ENCODE measurements at places on chromosomes 4 and X.
A peak's percentile ranks its signal among the peaks of the same experiment; 100 is the strongest.

DNA sequence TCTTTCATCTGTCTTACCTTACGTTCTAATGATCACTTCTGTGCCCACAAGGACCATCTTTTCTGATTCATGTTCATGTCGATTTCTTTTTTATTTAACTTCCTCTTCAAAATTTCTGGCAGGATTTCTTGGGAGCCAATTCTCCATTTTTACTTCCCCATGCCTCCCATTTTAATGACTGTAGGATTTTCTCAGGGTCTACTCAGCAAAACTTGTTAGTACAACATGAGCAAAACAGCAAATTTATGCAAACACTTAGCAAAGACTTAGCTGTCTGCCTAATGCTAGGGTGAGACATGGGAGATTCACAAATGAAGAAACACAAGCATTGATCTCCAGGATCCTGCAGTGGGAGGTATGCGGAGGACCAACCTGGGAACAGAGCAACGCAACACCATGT lies 5.5 kb downstream of the CD38 start:
- H3K4me3 ChIP-seq: no peak overlapping the region
- DNase-seq: no peak
- H3K27me3 ChIP-seq: peaks cover 1% of the 10 kb centered on the region
- no peaks in the 10 kb centered on the region for H3K36me3 ChIP-seq

- peaks cover 13% of the 10 kb centered on the region for H3K36me3 ChIP-seq
- H3K27ac ChIP-seq: peak overlapping the region; percentile 94
- peaks cover 47% of the 10 kb centered on the region for H3K4me1 ChIP-seq
- H3K4me3 ChIP-seq: no peak overlapping the region
Measured at GRCh38 chrX:71619193-71619592, 882 bp upstream of the CXCR3 start.

- no peaks in the 10 kb centered on the region for H3K36me3 ChIP-seq
- DNase-seq: no peak
- H3K4me1 ChIP-seq: no peaks in the 10 kb centered on the region
- H3K4me3 ChIP-seq: no peak overlapping the region
- no peaks in the 10 kb centered on the region for H3K27me3 ChIP-seq
- no peak overlapping the region for H3K27ac ChIP-seq
Measured at GRCh38 chr4:175090116-175090515, 172.0 kb downstream of the ADAM29 start.

- peaks cover 20% of the 10 kb centered on the region for H3K27me3 ChIP-seq
- peaks cover 9% of the 10 kb centered on the region for H3K4me1 ChIP-seq
- H3K27ac ChIP-seq: no peak within 1 kb of the TSS
- no peak for DNase-seq
- H3K36me3 ChIP-seq: no peaks in the 10 kb centered on the region
Measured at GRCh38 chr4:48483006-48483776, at the start of gene SLC10A4. Gene SLC10A4 (plus strand): TSS chr4:48483343. CDS start chr4:48483562, 219 bp downstream.

DNA sequence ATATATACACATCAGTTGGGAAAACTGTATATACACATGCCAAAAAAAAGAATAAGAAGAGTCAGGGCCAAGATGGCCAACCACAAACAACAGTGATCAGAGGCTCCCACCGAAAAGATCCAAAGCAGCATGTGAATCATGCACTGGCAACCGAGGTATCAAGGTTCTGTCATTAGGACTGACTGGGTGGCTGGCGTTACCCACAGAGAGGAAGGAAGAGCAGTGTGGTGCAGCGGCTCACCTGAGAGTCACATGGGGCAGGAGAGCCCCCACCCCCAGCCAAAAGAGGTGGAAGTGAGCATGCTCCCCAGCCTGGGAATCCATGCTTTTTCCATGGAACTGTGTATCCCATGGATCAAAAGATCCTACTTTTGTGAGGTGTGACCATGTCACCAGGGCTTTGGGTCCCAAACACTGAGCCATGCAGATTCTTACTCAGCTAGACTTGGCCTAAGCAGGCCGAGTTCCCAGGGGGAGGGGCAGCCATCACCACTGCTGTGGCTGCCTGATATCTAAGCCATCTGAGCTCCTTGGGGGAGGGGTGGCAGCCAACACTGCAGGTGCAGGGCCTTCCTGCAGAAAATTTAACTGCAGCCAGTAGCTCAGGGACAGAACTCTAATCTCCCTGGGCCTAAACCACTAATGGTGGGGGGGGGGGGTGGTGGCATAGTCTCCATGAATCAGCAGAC lies 52.8 kb downstream of the P2RY10 start:
- H3K27ac ChIP-seq: peak overlapping the region; percentile 60
- H3K4me1 ChIP-seq: peaks cover 7% of the 10 kb centered on the region
- DNase-seq: no peak
- no peaks in the 10 kb centered on the region for H3K36me3 ChIP-seq
- H3K4me3 ChIP-seq: no peak overlapping the region

GRCh38 chr4:29549342-29549741 lies 1170.8 kb upstream of the PCDH7 start:
- H3K27me3 ChIP-seq: no peaks in the 10 kb centered on the region
- H3K4me1 ChIP-seq: no peaks in the 10 kb centered on the region
- H3K27ac ChIP-seq: no peak overlapping the region
- DNase-seq: no peak

DNA sequence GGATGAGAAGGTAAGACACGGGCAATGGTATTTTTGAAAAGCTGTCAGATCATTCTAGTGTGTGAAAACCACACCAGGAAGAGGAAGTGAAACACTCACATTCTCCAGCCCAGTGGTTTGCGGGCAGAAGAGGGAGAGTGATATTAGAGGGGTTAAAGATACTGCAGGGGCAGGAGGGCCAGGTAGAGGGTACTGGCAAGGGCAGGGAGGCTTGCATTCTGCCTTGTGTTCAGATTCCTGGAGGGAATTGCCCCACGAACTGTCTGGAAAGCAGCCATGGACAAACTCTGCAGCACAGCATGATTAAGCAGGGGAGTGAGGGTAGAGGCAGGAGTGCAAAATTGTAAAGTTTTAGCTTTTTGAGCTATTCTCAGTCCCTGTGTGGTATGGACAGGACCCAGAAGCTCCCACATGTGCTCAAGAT lies 30.9 kb downstream of the NIPAL1 start:
- H3K4me3 ChIP-seq: peak overlapping the region; percentile 39
- no peaks in the 10 kb centered on the region for H3K36me3 ChIP-seq
- peaks cover 35% of the 10 kb centered on the region for H3K4me1 ChIP-seq
- DNase-seq: peak; percentile 52
- H3K27me3 ChIP-seq: peaks cover 21% of the 10 kb centered on the region
- no peak overlapping the region for H3K27ac ChIP-seq

- no peaks in the 10 kb centered on the region for H3K4me1 ChIP-seq
- H3K36me3 ChIP-seq: no peaks in the 10 kb centered on the region
- H3K4me3 ChIP-seq: no peak overlapping the region
- no peaks in the 10 kb centered on the region for H3K27me3 ChIP-seq
- no peak for DNase-seq
Measured at GRCh38 chr4:148495463-148495862, 53.2 kb upstream of the NR3C2 start.

DNA sequence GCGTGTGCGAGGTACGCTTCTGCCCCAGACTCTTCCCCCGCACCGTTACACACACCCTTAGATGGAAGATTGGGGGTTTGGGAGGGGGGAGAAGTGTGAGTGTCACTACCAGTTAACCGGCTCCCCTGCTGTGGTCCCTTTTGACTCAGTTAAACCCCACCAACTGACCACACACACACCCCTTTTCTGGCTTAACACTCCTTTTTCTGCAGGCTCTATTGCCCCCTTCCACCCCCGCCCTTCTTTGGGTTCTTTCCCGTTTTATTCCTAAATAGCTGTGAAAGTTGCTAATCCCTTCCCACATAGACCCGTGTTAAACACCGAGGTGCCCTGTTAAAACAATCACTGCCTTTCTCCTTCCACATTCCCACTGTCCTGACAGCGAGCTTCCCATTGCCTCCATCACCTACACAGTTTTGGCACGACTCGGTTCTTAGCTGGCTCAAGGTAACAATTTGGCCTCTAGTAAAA lies 3.7 kb upstream of the NR3C2 start:
- DNase-seq: no peak
- peaks cover 10% of the 10 kb centered on the region for H3K4me1 ChIP-seq
- no peaks in the 10 kb centered on the region for H3K36me3 ChIP-seq
- peak overlapping the region; percentile 93 for H3K27ac ChIP-seq
- peak overlapping the region; percentile 93 for H3K4me3 ChIP-seq
- peaks cover 2% of the 10 kb centered on the region for H3K27me3 ChIP-seq

DNA sequence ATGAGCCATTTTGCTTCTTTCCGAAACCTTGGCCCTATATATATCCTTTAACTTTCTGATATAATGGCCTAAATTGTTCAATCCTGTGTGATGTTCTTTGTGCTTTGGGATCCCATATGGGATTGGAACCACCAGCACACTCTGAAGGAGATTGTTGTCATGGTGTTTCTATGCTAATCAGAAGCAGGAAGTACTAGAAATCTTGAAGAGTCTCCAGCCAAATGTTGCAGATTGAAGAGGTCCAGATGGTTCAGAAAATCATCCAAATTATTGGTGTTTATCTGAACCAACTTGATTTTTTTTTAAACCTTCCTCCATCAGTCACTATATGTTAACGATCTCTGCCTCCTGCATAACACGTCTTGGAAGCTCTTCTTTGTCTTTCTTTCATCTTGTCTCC lies 72.8 kb downstream of the KIT start:
- H3K36me3 ChIP-seq: no peaks in the 10 kb centered on the region
- no peak overlapping the region for H3K4me3 ChIP-seq
- peaks cover 5% of the 10 kb centered on the region for H3K27me3 ChIP-seq
- H3K4me1 ChIP-seq: peaks cover 8% of the 10 kb centered on the region
- DNase-seq: no peak
- H3K27ac ChIP-seq: no peak overlapping the region

DNA sequence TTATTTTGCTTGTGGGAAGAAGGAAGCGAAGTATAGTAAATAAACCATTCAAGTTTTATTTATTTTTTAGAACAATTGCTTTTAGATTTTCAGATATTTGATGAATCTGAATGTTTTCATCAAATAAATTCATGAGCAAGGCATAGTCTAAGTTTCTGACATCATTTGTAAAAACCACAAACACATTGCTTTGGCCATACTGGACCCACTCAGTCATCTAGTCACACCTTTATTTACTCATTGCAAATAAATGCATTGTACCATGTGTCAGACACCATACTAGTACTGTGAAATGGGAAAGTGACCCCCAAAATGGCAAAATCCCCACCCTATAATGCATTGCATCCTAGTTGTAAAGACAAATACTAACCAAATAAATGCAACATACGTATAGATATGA lies 449.1 kb upstream of the SMIM31 start:
- DNase-seq: no peak
- no peaks in the 10 kb centered on the region for H3K36me3 ChIP-seq
- no peaks in the 10 kb centered on the region for H3K4me1 ChIP-seq
- no peak overlapping the region for H3K27ac ChIP-seq

DNA sequence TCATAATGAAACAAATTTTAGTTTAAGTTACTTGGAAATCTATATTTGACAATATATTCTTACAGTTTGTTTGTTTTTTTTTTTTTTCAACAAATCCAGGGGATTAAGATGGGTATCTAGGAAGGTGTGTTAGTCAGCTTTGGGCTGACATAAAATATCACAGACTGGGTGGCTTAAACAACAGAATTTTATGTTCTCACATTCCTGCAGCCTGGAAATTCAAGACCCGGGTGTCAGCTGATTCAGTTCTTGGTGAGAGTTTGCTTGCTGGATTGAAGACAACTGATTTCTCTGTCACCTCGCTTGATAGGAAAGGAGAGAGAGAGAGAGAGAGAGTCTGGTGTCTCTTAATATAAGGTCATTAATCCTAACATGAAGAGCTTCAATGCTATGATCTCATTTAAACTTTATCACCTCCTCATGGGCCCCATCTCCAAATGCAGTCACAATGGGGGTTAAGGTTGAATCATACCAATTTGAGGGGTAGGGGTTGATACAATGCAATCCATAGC lies 465.2 kb downstream of the CENPC start:
- no peak for DNase-seq
- no peak overlapping the region for H3K27ac ChIP-seq
- H3K4me3 ChIP-seq: no peak overlapping the region
- no peaks in the 10 kb centered on the region for H3K4me1 ChIP-seq
- no peaks in the 10 kb centered on the region for H3K36me3 ChIP-seq

GRCh38 chr4:150368667-150369066 lies 213.3 kb upstream of the MAB21L2 start:
- H3K4me1 ChIP-seq: peaks cover 4% of the 10 kb centered on the region
- DNase-seq: no peak
- H3K27ac ChIP-seq: no peak overlapping the region
- peaks cover 7% of the 10 kb centered on the region for H3K36me3 ChIP-seq
- no peak overlapping the region for H3K4me3 ChIP-seq

GRCh38 chrX:40415675-40416074 lies 165.1 kb upstream of the ATP6AP2 start:
- DNase-seq: no peak
- no peaks in the 10 kb centered on the region for H3K27me3 ChIP-seq
- H3K4me1 ChIP-seq: no peaks in the 10 kb centered on the region

DNA sequence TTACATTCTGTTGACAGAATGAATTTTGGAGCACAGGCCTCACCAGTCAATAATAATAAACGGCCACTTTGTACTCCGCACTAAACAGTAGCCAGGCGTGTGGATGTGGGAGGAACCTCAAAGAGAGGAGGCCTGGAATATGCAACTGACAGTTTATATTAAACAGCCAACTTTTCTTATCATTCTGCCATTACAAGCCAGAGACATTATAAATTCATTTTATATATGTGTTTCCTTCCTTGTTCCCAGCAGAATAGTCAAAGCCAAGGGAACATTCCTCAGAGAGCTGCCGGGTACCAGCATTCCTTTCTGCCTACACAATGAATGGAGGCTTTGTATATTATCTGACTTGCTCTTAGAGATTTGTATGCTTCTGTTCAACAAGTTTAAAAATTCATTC lies 436.5 kb upstream of the FTHL17 start:
- H3K27ac ChIP-seq: no peak overlapping the region
- H3K4me3 ChIP-seq: no peak overlapping the region
- no peaks in the 10 kb centered on the region for H3K36me3 ChIP-seq
- H3K4me1 ChIP-seq: no peaks in the 10 kb centered on the region

GRCh38 chr4:185143601-185143969 lies 519 bp downstream of the SLC25A4 start:
- peaks cover 11% of the 10 kb centered on the region for H3K4me1 ChIP-seq
- no peaks in the 10 kb centered on the region for H3K36me3 ChIP-seq
- H3K27me3 ChIP-seq: no peaks in the 10 kb centered on the region

- no peak overlapping the region for H3K27ac ChIP-seq
- no peaks in the 10 kb centered on the region for H3K36me3 ChIP-seq
- H3K4me3 ChIP-seq: no peak overlapping the region
- H3K4me1 ChIP-seq: peaks cover 6% of the 10 kb centered on the region
- H3K27me3 ChIP-seq: peaks cover 2% of the 10 kb centered on the region
Measured at GRCh38 chrX:133380711-133381619, 34.3 kb downstream of the GPC4 start.

DNA sequence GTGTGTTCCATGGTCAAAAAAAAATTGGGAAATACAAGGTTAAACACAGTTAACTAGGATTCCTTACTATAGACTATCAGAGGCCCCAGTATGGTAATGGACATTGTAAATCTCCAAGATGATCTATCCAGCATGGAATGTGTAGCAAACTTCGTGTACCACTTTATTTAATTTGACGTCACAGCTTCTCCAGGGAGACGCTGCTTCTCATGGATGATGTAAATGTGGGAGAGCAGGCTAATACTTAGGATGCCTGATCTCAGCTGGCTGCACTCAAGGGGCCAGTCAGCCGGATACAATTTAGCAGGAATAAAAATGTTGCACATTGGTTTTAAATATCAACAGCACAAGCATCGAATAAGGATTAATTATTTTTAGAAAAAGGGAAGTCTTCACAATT lies 111.7 kb upstream of the HPF1 start:
- no peak for DNase-seq
- no peak overlapping the region for H3K4me3 ChIP-seq
- no peak overlapping the region for H3K27ac ChIP-seq
- no peaks in the 10 kb centered on the region for H3K36me3 ChIP-seq
- no peaks in the 10 kb centered on the region for H3K4me1 ChIP-seq

- H3K36me3 ChIP-seq: peaks cover 1% of the 10 kb centered on the region
- DNase-seq: no peak
- no peak overlapping the region for H3K27ac ChIP-seq
- no peak overlapping the region for H3K4me3 ChIP-seq
- no peaks in the 10 kb centered on the region for H3K27me3 ChIP-seq
Measured at GRCh38 chrX:23114241-23114640, 114.5 kb downstream of the DDX53 start.

Data from memory B cell (primary cell).